ENCODE measurements at places on chromosomes 12 and 14.
A peak's percentile ranks its signal among the peaks of the same experiment; 100 is the strongest.

- DNase-seq: no peak
Observed at GRCh38 chr14:34930591-34931091, 52.2 kb upstream of the SRP54 start.

GRCh38 chr14:81565441-81566290 is 32.0 kb upstream of the SEL1L start:
- no peak for DNase-seq

DNA sequence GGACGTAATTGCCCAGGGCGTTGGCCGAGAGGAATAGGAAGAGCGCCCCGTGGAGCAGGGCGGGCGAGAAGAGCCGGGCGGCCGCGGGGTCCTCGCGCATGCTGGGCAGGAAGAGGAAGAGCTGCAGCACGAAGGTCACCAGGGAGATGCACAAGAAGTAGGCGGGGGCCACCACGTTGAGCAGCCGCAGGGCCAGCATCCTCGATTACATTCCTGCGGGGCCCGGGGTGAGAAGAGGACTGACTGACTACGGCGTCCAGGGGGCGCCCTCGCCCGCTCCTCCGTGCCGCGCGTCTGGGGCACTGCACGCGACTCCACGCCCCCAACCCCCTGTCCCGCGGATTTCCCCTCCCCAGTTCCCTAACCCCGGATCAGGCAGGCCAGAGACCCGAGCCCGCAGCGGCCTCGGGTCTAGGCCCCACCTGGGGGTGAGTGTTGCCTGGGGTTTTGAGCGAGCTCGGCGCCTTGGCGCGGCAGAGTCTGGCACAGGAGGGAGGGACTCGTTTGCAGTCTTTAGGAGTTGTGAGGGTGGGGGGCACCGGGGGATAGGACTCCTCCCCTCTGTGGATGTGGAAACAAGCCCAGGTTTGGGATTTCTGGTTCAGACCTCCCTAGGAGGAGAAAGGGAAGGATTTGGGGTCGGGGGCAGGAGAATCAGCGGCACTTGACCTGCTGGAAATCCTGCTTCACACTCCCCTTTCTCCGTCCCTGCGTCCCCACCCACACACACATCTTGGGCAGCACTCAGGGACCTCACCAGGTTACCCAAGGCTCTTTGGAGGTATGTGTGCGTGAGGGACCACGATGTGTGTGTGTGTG is 1.8 kb downstream of the ZDHHC22 start:
- no peak for DNase-seq

DNA sequence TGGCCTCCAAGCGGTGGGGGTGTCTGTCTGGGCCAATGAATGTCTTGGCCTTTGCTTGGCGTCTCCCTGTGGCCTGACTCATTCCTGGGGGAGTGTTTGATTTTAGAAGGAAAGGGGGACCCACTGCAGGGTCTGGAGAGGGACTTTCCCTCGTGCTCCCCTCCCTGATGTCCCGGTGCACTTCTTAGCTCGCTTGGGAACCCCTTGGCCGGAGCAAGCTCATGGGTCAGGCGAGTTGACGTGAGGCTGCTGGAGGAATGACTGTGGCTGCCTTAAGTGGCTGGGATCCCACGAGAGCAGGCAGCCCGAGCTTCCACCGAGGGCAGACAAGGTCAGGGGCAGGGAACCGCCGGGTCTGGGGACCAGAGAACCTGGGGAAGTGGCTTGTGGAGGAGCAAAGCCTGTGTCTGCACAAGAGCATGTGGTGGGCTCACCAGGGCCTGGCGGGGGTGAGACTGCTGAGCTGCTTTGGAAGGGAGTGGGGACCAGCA is 218.4 kb upstream of the C14orf180 start:
- DNase-seq: no peak

- DNase-seq: no peak
Observed at GRCh38 chr12:12901158-12901791, 9.9 kb downstream of the GPRC5A start.

GRCh38 chr14:90620568-90621077 is 195.6 kb downstream of the TTC7B start:
- no peak for DNase-seq

DNA sequence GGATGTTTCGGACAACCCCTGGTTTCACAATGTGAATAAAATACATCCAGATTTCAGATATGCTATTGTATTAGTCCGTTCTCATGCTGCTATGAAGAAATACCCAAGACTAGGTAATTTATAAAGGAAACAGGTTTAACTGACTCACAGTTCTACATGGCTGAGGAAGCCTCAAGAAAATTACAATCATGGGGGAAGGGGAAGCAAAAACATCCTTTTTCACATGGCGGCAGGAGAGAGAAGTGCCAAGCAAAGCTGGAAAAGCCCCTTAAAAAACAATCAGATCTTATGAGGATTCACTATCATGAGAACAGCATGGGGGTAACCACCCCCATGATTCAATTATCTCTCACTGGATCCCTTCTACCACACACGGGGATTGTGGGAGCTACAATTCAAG is 451.7 kb downstream of the MDGA2 start:
- DNase-seq: no peak

GRCh38 chr14:99389174-99389826 is 91.4 kb downstream of the SETD3 start:
- DNase-seq: no peak

DNA sequence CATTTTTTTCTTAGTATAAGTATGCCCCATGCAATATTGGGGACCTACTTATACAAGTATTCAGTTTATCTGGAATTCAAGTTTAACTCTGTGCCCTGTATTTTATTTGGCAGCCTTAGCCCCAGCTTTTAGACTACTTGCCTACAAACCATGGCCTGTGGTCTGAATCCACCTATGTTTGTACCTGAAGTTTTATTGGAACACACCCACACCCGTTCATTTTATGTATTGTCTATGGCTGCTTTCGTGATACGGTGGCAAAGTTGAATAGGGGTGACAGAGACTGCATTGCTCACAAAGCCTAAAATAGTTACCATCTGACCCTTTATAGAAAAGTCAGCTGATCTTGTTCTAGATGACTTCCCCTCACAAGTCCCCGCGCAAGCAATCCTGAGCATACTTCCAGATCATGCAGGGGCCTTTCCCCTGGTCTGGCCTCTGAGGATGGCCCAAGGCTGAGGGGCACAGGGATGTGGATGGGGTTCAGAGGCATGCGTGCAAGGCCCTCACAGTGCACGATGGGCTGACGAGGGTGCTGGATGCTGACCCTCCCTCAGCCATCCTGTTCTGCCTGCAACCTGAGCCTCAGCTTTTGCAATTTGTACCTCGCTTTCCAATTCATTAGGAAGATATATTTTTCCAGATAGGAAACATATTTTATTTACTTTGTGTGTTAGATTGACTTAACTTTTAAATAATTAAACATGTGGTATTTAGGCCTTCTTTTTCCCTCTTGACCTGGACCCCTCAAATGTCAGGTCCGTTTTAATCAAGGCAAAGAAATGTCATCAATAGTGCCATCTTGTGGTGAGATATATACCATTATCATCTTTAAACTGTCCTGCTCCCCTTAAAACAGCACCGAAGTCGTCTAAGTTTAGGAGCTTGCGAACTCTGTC is 527.3 kb upstream of the CCDC196 start:
- DNase-seq: no peak

- DNase-seq: no peak
Observed at GRCh38 chr12:45725631-45726602, 3.6 kb upstream of the ARID2 start.

GRCh38 chr14:71415404-71415690 is 508.1 kb downstream of the PCNX1 start:
- DNase-seq: no peak

DNA sequence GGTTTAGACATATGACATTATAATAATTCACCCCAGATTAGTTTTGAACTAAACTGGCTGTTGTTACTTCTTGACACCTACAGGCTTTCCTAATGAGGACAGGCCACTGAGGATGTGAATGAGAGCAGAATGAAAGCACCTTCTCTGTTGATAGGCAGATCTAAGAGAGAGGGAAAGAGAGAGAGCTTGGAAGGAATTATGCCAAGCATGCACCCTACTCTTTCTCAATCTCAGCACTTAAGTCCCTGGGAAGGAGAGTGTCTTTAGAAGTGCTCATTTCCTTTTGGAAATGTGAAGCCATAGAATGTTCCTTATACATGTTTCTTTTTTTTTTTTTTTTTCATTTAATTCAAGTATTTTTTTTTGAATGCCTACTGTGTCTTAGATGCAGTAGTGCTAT is 49.0 kb downstream of the TBC1D15 start:
- DNase-seq: no peak

DNA sequence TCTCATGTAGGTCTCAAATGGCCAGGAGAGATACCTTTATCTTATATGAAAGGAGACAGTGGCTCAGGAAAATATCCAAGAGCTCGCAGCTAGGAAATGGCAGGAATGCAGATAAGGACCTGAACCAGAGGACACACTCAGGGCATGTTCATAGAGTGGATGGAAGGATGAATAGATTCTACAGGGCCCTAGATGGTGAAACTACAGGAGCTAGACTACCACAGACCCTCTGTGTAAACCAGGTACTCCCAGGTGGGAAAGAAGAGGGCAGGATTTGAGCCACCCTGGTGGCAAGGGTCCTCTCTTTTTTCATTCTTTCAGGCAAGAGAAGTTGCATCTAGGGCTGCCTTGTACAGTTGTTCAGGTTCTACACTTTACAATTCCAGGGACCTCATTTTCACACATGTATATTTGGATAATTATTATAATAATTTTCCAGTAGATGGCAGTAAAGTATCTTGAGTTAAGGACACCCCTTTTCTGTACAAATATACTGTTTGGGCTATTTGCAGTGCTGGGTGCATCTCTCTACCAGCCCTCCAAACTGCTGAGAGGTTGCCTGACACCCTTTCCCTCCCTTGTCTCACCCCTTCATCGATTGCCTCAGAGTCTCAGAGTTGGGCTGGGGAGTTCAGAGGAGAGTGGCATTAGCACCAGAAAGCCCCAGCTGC is 10.5 kb upstream of the ZDHHC22 start:
- no peak for DNase-seq

DNA sequence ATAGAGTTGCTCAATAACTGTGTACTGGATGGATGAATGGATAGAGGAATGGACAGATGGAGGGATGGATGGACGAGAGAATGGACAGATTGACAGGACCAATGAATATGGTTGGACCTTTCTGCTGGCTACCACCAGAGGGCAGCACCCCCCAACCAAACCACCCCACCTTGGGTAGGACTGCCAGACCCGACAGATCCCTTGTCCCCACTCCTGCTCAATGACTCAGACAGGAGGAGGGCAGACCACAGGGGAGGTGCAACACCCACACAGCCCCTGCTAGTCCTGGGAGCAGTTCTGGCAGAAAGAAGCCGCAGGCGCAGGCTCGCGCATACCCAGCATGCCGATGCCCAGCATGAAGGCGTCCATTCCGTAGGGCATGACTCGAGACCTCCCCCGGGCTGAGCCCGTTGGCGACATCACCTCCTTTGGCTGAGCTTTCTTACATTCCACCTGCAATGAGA is 12.4 kb downstream of the MSI1 start:
- DNase-seq: peak; percentile 54

DNA sequence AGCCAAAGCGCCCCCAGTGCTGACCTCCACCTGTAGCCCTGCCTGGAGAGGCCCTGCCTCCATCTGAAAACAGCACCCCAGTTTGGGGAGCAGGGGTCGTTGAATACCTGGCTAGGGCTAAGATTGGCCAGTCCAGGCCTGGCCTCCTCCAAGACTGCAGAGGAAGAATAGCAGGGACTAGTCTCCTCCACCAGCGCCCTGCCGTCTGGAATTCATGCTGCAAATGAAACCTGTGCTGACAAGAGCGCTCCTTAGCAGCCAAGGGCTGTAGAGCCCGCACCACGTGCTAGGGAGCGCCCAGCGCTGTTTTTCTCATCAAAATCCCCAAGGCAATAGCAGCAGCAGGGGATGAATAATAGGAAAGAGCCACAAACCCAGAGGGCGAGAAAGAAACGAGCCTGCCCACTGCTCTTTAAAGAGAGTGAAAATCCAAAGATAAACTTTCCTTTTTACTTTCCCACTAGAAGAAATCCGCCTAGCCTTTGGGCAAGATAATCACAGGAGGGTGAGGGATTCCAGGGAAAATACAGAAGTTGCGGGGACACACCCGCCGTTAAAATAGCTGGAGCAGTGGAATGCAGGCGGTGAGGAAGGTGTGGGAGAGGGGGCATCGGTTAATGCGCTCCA is 3.3 kb downstream of the COL2A1 start:
- DNase-seq: no peak

DNA sequence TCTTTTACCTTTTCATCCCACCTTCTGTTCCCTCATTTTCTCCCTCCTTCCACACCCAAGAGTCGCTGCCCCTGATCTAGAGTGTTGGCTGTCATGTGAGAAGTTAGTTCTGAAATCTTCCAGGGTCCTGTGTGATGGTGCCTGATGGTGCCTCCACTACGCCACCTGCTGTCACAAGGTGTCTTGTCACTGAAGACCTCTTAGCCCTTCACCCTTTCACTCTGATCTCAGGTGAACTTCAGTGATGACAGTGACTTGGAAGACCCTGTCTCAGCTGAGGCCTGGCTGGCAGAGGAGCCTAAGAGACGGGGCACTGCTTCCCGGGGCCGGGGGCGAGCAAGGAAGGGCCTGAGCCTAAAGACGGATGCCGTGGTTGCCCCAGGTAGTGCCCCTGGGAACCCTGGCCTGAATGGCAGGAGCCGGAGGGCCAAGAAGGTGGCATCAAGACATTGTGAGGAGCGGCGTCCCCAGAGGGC is 7.6 kb upstream of the PFDN5 start:
- peak; percentile 59 for DNase-seq

- no peak for DNase-seq
Observed at GRCh38 chr12:9363145-9363544, 154.9 kb upstream of the PZP start.

- no peak for DNase-seq
Observed at GRCh38 chr14:69260861-69261564, 1.1 kb downstream of the GALNT16 start.

GRCh38 chr12:91274916-91275315 is 92.3 kb upstream of the DCN start:
- no peak for DNase-seq

GRCh38 chr12:91052026-91052425 is 5.8 kb downstream of the KERA start:
- DNase-seq: no peak

- no peak for DNase-seq
Observed at GRCh38 chr14:76765461-76765931, 4.2 kb downstream of the VASH1 start.

DNA sequence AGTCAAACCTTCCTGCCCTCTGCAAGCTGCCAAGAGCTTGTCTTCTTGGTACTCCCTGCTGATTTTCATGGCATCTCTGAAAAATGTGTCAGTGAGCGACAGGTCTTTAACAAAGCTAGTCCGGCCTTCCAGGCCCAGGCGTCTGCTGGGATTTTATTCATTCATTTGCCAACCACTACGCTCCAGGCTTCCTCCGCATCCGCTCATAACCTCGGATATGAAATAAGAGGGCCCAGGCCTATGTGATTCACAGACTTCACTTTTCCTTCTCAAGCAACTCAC is 13.8 kb downstream of the TSPAN9 start:
- no peak for DNase-seq

GRCh38 chr12:100799770-100800169 is 5.2 kb downstream of the ANO4 start:
- no peak for DNase-seq

Measured in stimulated activated CD8-positive, alpha-beta memory T cell treated with anti-CD3 and anti-CD28 coated beads, Interleukin-15, amount 100 ng/mL, for 1 hour (primary cell).